IMR-90 (cell line): ENCODE measurements at places on chromosomes 16 and 17.

DNA sequence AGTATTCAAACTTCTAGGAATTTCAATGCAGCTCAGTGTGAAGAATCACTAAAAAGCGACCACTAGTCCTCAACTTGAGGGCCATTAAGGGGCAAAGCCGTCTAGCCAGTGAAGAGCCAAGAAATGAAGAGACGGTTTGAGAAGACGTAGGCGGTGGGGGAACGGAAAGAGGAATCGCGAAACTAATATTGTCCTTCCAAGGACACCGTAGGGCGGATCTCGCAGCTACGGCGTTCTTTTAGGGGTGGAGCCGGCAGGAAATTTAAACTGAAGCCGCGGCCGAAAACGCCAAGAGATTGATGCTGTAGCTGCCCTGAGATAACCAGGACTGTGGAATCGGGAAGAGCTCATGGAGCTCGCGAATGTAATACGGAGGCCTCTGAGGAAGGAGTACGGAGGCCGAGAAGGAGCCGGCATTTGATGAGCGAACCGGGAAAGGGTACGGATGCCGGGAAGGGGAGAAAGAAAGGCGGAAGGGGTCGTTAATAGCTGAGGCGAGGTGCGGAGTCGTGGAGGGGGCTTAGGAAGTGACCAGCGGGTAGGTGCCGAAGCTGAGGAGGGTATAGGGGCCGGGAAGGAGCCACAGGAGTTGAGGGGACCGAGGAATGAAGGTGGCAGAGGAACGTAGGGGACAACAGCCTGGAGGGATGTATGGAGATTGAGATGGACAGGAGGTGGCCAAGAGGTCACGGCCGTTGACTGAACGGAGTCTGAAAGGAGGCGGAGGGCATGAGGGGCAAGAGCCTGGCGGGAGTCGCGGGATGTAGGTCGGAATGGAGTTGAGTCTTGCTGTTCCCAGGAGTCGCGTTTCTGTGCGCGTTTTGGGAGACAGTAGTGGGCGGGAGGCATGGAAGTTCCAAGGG lies at the start of gene DBF4B:
TSS of gene DBF4B (plus strand) at position 265 of the 863 bp plus-strand sequence. CDS start at position 421, 156 bp downstream.
- peak; percentile 92 for DNase-seq

DNA sequence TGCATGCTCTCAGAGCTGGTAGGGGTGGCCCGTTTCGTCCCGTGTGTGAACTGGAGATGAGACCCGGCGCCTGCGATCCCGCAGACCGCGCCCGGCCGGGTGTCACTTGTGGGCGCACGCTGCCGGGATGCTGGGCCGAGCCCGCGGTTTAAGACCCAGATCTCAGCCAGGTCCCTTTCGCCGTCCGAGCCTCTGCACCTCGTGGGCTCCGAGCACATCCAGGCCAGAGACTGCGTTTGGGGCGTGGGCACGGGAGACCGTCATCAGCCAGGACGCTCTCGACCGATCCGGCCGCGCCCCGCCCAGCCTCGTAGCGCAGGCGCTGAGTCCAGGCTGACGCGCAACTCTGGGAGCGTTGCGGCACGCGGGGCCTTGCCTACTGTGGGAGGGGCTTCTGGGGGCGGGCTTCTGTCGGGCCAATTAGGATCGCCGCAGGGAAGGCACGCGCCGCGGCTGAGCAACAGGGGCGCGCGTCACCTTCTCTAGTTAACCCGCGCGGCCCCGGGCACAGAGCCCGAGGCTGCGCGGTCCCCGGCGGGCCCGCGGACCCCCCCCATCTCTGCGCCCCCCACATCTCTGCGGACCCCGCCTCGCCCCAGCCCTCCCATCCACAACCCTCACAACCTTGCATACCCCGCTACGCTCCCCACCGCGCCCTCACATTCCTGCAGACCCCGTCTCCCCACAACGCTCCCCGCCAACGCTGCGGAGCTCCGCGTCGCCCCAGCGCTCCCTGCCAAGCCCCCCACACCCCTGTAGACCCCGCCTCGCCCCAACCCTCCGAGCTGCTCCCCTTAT lies 687 bp upstream of the CEMP1 start:
- DNase-seq = peak; percentile 95

- peak; percentile 42 for DNase-seq
Observed at GRCh38 chr17:35666967-35667532, 64.4 kb upstream of the RASL10B start.

- DNase-seq = no peak
Observed at GRCh38 chr16:88393034-88393433, 10.3 kb downstream of the ZNF469 start.

DNA sequence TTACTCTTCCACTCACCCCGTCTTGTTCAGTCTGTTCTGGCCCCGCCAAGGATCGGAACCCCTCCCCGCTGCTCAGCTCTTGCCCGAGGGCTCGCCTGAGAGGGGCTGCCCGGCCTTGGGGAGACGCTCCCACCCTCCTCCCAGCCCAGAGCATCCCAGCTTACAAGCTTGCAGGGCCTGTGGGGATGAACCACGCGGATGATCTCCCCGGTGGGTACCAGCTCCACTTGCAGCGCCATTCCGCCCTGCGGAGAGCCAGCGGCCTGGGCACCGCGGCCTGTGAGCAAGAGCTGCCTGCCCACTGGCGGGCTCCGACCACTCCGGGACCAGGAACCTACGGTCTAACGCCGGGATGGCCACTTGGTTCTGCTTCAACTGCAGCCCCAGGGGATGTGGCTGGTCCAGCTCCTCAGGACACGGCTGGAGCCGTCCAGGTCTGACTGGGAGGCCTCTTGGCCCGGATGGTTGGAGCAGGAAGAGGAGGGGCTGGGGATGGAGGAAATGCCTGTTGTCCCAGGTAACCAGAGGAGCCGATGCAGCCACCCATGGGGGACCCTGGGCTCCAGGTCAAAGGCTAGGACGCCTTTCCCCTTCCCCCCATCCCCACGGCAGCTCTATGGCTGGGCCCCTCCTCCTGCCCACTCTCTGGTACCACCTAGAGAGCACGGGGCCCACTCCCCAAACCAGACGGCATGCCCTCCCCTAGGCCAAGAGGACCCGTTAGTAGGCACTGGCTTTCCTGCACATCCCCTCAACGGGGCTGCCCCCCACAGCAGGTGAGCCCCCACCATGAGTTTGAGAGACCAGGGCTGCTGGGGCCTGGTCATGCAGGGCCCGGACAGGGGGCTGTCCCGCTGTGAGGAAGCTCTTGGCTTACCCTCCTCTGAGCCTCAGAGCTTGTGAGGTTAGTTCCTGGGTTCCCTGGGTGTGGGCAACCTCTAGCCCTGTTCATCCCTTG lies at the start of gene MYO1C:
TSS of gene MYO1C (minus strand) at position 438 of the 958 bp plus-strand sequence. CDS start at position 239, 199 bp downstream.
- DNase-seq = no peak

DNA sequence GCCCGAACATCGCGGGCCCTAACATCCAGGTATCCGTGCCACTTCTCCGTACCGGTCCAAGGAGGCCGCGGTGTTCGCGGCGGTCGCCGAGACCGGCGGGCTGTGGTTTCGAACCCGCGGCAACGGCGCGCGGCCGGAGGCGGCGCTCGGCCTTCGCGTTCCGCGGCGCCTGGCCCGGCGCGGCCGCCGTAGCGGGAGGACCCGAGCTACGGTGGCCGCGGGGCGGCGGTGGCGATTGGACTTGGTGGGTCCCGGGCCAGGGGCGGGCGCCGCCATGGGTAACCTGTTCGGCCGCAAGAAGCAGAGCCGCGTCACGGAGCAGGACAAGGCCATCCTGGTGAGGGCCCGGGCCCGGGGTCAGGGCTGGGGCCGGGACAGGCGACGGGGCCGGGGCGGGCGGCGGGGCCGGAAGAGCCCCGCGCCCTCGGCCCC lies at the start of gene CHMP6:
TSS of gene CHMP6 (plus strand) at position 197 of the 432 bp plus-strand sequence. CDS start at position 275, 78 bp downstream.
- peak; percentile 76 for DNase-seq

GRCh38 chr17:27323538-27324215 lies 29.8 kb downstream of the WSB1 start:
- peak; percentile 16 for DNase-seq
